ENCODE measurements at places on chromosomes 11 and 22. TPM values are rescaled to one million over a fixed set of nuclear protein-coding genes. Genes with fewer than 3 reads are reported as not detected.

The FGF3 gene
- total RNA-seq = not detected

The TMEM45B gene
- not detected for total RNA-seq

The OR5A1 gene
- not detected for total RNA-seq

The CCDC90B gene
- total RNA-seq = 52.0 TPM

The PGA5 gene
- not detected for total RNA-seq

The MFRP gene
- not detected for total RNA-seq

The DEFB131B gene
- total RNA-seq = not detected

The GSTT2 gene
- total RNA-seq = 0.15 TPM
